Aorta (tissue), 5 donors: ENCODE measurements at places on chromosomes 4 and X. TPM values are rescaled to one million over a fixed set of nuclear protein-coding genes. Genes with fewer than 3 reads are reported as not detected.

RPA4 gene
- 2.1 TPM for total RNA-seq

MAGEB18 gene
- not detected for total RNA-seq

CD38 gene
- total RNA-seq: 9.3 TPM

CCDC149 gene
- total RNA-seq: 31.3 TPM

CSAG2 gene
- not detected for total RNA-seq

PROM1 gene
- total RNA-seq: 8.0 TPM

L1CAM gene
- 11.6 TPM for total RNA-seq

DCX gene
- total RNA-seq: not detected

HTR2C gene
- not detected for total RNA-seq

GRCh38 chrX:17860811-17861488 is at the start of gene RAI2:
RAI2 (minus strand) TSS chrX:17861298; CDS start chrX:17802010, 59,288 bp downstream.
- peak; percentile 84 for DNase-seq
- no peak within 1 kb of the TSS for H3K27ac ChIP-seq
- no peaks in the 10 kb centered on the region for H3K27me3 ChIP-seq

DNA sequence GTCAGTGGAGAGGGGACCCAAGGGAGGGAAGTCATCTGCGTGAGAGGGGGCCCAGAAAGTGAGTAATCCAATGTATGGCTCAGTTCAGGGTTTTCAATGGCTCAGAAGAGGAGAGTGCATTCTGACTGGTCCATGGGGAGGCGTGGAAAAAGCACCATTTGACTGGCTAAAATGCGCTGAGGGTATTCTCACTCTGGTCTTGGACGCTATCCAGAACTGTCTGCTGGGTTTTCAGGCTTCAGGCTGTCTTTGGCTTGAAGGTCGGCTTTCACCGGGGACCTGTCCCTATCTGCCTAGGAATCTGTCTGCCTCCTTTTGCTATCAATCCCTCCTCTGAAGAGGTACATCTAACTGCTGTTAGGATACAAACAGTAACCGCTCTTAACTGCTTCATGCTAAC is 26.4 kb downstream of the EPGN start:
- DNase-seq: no peak
- H3K36me3 ChIP-seq: no peaks in the 10 kb centered on the region
- H3K4me1 ChIP-seq: no peaks in the 10 kb centered on the region
- H3K27me3 ChIP-seq: no peaks in the 10 kb centered on the region
- H3K27ac ChIP-seq: no peak overlapping the region

GRCh38 chr4:143071351-143071750 is 113.4 kb upstream of the USP38 start:
- H3K4me3 ChIP-seq: no peak overlapping the region
- no peaks in the 10 kb centered on the region for H3K36me3 ChIP-seq
- H3K4me1 ChIP-seq: no peaks in the 10 kb centered on the region
- no peaks in the 10 kb centered on the region for H3K27me3 ChIP-seq
- no peak for DNase-seq

DNA sequence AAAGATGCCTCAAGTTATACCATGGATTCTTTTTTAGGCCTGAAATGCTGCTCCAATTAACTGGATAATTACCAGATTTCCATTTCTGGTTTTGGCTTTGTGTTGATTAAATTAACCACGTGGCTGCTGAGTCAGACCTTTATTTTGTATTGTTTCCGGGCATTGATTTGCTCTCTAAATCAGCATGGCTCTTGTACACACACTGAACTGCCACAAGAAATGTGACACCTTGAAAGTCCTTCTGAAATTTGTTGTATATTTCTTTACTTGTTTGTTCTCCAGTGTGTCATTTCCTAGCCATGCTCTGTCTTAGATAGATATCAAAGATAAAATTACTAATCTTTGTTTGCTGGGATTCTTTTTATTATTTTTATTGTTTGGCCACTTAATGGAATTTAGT is 11.7 kb downstream of the MTTP start:
- H3K36me3 ChIP-seq: no peaks in the 10 kb centered on the region
- H3K27me3 ChIP-seq: no peaks in the 10 kb centered on the region
- H3K27ac ChIP-seq: no peak overlapping the region
- H3K4me3 ChIP-seq: no peak overlapping the region
- no peak for DNase-seq
- H3K4me1 ChIP-seq: no peaks in the 10 kb centered on the region

DNA sequence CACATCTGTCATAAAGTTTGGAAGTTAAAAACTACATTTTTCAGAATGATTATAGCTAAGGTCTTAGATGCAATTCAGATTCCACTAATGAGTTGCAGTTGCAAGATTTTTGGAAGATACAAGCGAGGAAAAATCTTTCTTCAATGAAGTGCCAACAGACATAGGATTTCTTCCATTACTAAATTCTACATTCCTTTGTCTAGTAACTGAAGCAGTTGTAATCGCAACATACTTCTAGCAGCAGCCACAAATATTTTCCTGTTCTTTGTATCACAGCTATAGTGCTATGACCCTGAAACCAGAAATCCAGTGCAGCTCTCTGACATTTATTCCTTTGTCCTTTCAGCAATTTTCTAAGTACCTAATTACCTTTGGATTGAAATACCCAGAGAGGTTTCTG is 225.2 kb upstream of the SLIT2 start:
- no peak overlapping the region for H3K27ac ChIP-seq
- H3K4me3 ChIP-seq: no peak overlapping the region
- no peak for DNase-seq
- no peaks in the 10 kb centered on the region for H3K4me1 ChIP-seq
- H3K27me3 ChIP-seq: no peaks in the 10 kb centered on the region

DNA sequence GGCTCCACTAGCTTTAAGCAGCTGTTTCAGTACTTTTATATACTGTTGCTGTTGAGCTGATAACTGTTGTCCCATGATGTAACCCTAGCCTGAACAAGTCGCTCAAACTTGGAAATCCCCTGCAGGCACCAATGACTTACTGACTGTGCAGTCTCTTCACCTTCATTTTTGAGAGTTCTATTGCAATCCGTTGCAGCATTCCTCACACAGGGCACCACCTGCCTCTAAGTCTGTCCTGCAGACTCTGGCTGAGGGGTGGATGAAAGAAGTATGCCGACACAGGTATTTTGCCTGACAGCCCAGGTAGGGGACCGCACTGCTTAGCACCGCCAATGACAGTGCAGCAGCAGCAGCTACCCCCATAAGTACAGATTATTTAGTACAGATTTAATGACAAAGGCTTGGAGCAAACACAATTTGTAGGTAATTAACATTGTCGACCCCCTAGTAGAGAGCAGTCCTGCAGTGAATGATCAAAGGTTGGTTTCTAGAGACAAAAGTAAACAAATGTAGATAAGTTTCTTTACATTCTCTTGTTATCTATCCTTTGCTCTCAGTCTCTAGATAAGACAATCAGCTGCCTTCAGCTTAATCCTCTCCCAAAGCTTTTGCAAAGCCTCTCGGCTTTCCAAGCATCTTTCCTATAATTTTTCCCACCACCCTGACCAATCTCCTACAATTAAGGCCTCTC is 205.0 kb downstream of the PABPC4L start:
- H3K27me3 ChIP-seq: no peaks in the 10 kb centered on the region
- no peaks in the 10 kb centered on the region for H3K36me3 ChIP-seq
- H3K4me1 ChIP-seq: no peaks in the 10 kb centered on the region
- no peak for DNase-seq
- no peak overlapping the region for H3K4me3 ChIP-seq
- no peak overlapping the region for H3K27ac ChIP-seq

DNA sequence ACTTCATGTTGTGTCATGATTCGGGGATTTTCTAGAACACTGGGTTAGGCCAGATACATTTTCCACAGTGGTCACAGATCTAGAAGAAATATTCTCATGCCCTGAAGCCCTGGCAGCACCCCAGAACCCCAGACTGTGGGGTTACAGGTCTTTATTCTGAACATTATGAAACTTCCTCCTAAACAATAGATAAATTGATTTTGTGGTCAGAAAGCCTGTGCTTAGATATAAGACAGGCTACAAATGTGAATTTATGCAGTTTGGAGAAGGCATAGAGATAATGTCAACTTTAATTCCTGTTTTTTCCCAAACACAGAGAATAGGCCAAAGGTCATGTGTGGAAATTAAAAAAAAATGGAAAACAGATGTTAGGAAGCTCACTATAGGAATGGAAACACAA is 492.9 kb downstream of the SPRY1 start:
- H3K27ac ChIP-seq: no peak overlapping the region
- no peak for DNase-seq
- peaks cover 5% of the 10 kb centered on the region for H3K4me1 ChIP-seq
- no peak overlapping the region for H3K4me3 ChIP-seq
- no peaks in the 10 kb centered on the region for H3K27me3 ChIP-seq

GRCh38 chr4:89273741-89274141 is 33.9 kb downstream of the GPRIN3 start:
- no peaks in the 10 kb centered on the region for H3K36me3 ChIP-seq
- no peaks in the 10 kb centered on the region for H3K27me3 ChIP-seq
- H3K27ac ChIP-seq: no peak overlapping the region
- H3K4me1 ChIP-seq: no peaks in the 10 kb centered on the region

GRCh38 chrX:100418556-100418955 is 8.5 kb upstream of the PCDH19 start:
- no peaks in the 10 kb centered on the region for H3K27me3 ChIP-seq
- H3K4me3 ChIP-seq: no peak overlapping the region
- H3K36me3 ChIP-seq: no peaks in the 10 kb centered on the region
- no peak for DNase-seq
- no peaks in the 10 kb centered on the region for H3K4me1 ChIP-seq
- H3K27ac ChIP-seq: no peak overlapping the region

DNA sequence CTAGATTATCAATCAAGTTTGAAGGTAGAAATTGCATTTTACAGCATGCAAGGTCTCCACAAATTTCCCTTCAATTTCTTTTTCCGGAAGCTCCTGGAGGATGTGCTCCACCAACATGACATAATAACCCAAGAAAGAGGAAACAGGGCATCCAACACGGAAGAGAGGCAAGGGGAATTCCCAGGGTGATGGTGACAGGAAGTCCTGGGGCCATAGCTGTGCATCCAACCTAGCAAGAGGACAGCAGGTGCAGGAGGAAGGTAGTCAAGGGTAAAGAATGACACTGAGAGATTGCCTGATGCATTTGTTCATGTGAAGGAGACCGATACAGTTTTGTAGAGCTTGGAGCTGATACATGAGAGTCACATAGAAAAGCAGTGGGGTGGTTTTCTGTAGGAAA is 115.7 kb upstream of the LSM6 start:
- peaks cover 1% of the 10 kb centered on the region for H3K4me1 ChIP-seq

GRCh38 chr4:155081222-155081621 is 127.2 kb upstream of the NPY2R start:
- H3K27me3 ChIP-seq: no peaks in the 10 kb centered on the region
- H3K27ac ChIP-seq: no peak overlapping the region

GRCh38 chr4:138838251-138838650 is 177.3 kb upstream of the NOCT start:
- H3K4me1 ChIP-seq: no peaks in the 10 kb centered on the region
- no peaks in the 10 kb centered on the region for H3K36me3 ChIP-seq
- peaks cover 2% of the 10 kb centered on the region for H3K27me3 ChIP-seq
- no peak overlapping the region for H3K27ac ChIP-seq

DNA sequence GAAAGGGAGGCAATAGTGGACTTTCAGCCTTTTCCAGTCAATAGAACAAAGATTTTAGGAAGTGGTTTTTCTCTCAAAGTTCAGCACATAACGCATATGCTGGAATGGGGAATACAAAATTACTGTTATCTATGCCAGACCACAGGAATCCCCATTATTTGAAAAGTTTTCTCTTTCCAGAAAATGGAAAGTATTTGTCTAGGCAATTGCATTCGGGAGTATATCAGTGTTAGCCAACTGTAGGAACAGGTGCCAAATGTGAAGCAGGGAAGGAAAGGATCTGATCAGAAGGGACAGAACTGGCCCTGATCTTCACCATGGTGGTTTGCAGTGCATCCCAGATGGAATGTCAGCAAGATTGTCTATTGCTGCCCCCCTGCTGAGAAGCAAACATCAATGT is 213.6 kb downstream of the CPE start:
- no peak overlapping the region for H3K4me3 ChIP-seq
- H3K36me3 ChIP-seq: no peaks in the 10 kb centered on the region
- DNase-seq: no peak
- H3K27ac ChIP-seq: no peak overlapping the region
- no peaks in the 10 kb centered on the region for H3K27me3 ChIP-seq

GRCh38 chr4:79652738-79653137 is 244.7 kb upstream of the GK2 start:
- no peaks in the 10 kb centered on the region for H3K27me3 ChIP-seq
- no peak overlapping the region for H3K4me3 ChIP-seq
- no peak overlapping the region for H3K27ac ChIP-seq
- DNase-seq: no peak
- H3K4me1 ChIP-seq: peaks cover 4% of the 10 kb centered on the region
- H3K36me3 ChIP-seq: no peaks in the 10 kb centered on the region
